ENCODE measurements at places on chromosomes 6 and 20. TPM values are rescaled to one million over a fixed set of nuclear protein-coding genes. Genes with fewer than 3 reads are reported as not detected.

Gene MOCS1
- 20.1 TPM for total RNA-seq

Gene SGK2
- 56.8 TPM for total RNA-seq

Gene NUDT3
- total RNA-seq: 30.7 TPM

Gene FAM217A
- 0.09 TPM for total RNA-seq

Gene PRL
- total RNA-seq: not detected

Gene CFB
- 476 TPM for total RNA-seq

Gene GPLD1
- 2.3 TPM for total RNA-seq

DNA sequence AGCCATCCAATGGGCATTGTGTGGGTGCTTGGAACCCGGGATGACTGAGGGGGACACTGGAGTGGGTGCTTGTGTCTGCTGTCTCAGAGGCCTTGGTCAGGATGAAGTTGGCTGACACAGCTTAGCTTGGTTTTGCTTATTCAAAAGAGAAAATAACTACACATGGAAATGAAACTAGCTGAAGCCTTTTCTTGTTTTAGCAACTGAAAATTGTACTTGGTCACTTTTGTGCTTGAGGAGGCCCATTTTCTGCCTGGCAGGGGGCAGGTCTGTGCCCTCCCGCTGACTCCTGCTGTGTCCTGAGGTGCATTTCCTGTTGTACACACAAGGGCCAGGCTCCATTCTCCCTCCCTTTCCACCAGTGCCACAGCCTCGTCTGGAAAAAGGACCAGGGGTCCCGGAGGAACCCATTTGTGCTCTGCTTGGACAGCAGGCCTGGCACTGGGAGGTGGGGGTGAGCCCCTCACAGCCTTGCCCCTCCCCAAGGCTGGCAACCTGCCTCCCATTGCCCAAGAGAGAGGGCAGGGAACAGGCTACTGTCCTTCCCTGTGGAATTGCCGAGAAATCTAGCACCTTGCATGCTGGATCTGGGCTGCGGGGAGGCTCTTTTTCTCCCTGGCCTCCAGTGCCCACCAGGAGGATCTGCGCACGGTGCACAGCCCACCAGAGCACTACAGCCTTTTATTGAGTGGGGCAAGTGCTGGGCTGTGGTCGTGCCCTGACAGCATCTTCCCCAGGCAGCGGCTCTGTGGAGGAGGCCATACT is 49.4 kb downstream of the PYGB start:
- no peak for DNase-seq

GRCh38 chr6:38739532-38739931 is 24.4 kb downstream of the DNAH8 start:
- no peak for DNase-seq

DNA sequence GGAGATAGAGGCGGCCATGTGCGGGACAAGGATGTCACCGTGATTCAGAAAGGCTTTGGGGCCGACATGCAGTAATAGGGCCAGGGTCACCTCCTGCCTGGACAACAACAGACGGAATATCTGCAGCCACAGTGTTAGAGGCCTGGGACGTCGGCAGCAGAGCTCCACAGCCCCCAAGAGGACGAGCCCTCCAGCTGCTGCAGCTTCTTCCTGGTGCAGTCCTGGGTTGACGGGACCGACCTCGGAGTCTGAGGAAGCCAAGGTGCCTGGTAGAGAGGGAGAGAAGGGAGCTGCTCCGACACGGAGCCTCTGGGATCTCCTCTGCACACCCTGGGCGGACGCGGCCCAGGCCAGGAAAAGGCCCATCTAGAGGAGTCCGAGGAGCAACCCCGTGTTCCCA is 23.2 kb upstream of the CHRNA4 start:
- no peak for DNase-seq

- DNase-seq: no peak
These were observed 7.6 kb downstream of the TFAP2C start for GRCh38 chr20:56636716-56637115.

DNA sequence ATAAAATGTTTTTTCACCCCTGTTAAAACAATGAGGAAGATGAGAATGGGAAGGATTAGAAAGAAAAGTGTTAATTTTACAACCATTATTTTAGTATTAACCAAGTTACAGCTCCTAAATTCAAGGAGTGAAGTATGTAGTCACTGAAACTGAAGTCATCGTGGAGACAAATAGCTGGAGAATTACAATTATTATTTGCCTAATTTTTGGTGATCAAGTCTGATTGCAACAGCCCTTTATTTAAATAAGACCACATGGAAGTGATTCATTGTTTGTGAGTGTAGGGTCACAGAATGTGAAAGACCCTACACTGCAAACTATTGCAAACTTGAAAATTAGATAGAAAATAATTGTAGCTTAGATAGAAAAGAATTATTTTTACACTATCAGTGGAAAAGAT is 292.4 kb downstream of the CENPW start:
- DNase-seq: no peak

DNA sequence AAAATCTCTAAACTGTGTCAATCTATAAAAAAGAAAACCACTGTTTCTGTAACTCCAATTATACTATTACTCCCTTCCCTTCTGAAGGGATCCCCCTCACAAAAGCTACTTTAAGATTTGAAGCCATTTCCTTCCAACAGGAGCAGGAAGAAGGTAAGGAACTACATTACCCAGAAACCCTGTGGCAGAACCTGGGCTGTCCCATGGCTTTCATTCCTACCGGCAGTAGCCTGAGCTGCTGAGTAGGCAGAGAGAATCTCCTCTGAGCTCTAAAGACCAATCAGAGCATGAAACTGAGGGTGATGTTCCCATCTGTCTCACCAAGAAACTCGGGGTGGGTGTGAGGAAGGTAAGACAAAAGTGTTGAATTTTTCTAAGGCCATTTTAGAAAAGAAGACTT is 108.0 kb upstream of the LRFN2 start:
- DNase-seq: no peak

DNA sequence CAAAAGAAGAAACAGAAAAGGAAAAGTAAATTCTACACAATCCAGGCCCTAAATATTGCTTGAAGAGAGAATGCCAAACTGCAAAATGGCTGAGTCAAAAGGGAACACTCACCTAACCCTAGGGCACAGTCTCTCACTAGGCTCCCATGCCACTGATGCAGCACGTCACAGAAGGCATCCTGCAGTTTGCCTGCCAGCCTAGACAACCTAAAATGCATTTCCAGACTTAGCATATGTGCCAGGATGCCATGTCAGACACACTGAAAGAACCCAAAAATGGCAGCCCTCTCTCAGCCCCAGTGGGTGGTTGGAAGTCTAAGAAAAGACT is 10.6 kb upstream of the SIRPD start:
- DNase-seq: no peak

DNA sequence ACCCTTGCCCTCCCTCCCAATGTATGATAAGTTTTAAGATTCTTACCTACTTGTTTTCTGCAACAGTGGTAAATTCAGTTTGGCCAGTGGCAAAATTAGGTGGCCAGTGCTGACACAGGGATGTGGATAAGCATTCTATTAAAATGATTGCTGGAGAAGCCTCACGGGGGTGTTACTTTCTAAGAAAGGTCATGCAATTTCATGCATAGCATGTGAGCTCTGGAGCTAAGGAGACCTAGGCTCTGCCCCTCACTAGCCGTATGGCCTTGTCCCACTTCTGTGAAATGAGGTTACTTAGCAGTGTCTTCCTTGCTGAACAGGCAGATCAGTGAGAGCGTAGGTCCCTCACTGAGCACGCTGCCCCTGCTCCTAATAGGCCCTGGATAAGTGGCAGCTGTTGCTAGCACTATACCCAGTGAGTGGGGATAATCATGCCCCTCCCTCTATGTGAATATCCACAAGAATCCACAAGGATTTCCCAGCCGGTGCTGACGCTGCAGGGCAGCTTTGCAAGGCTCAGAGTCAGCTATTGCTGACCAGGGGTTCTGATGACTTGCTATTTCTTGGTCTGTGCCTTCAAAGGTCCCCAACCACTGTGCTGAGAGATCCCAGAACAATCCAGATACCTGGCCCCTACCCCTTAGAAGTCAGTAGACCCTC is 86.5 kb upstream of the MRPS10 start:
- DNase-seq: no peak

Measured in mucosa of gallbladder (tissue), 1 donor.